Kidney epithelial cell (primary cell): ENCODE measurements at places on chromosomes 2 and 18. TPM values are rescaled to one million over a fixed set of nuclear protein-coding genes. Genes with fewer than 3 reads are reported as not detected.

The SUPT7L gene
- 25.6 and 36.3 TPM in 2 replicates for total RNA-seq

The CYP20A1 gene
- 24.9 and 28.2 TPM in 2 replicates for total RNA-seq

The FARSB gene
- total RNA-seq = 20.0 and 23.8 TPM in 2 replicates

The TEX261 gene
- 34.2 and 45.2 TPM in 2 replicates for total RNA-seq

The UGT1A3 gene
- total RNA-seq = not detected in 2 replicates

The NAGK gene
- total RNA-seq = 133 and 138 TPM in 2 replicates

The SKOR2 gene
- not detected in 2 replicates for total RNA-seq

The ABCG5 gene
- not detected in 2 replicates for total RNA-seq

The CCDC178 gene
- 0.08 TPM in 1 of 2 replicates, not detected in the other for total RNA-seq

The UGT1A10 gene
- not detected in 2 replicates for total RNA-seq

The GALNT5 gene
- 2.9 and 3.1 TPM in 2 replicates for total RNA-seq

The EXOC6B gene
- 21.8 and 29.7 TPM in 2 replicates for total RNA-seq

The MAB21L4 gene
- 2.1 and 2.5 TPM in 2 replicates for total RNA-seq

The POTEI gene
- not detected in 2 replicates for total RNA-seq

The DLX1 gene
- total RNA-seq = 0.17 TPM in 1 of 2 replicates, not detected in the other

The RGPD8 gene
- total RNA-seq = 6.5 and 7.7 TPM in 2 replicates

The CGREF1 gene
- total RNA-seq = 1.8 and 2.5 TPM in 2 replicates

The MAP3K19 gene
- total RNA-seq = not detected in 2 replicates

The TMEM169 gene
- 3.8 and 4.6 TPM in 2 replicates for total RNA-seq

The SLC9A2 gene
- total RNA-seq = 3.4 and 4.9 TPM in 2 replicates

The VWA3B gene
- total RNA-seq = not detected in 2 replicates

The HOXD4 gene
- total RNA-seq = 5.4 and 13.8 TPM in 2 replicates

GRCh38 chr18:66872277-66872676, 268.4 kb upstream of the CDH19 start:
- DNase-seq = no peak

- no peak for DNase-seq
Observed at GRCh38 chr2:216001216-216002100, 11.9 kb downstream of the MREG start.

- DNase-seq = no peak
Observed at GRCh38 chr2:69089998-69090397, 77.0 kb downstream of the ANTXR1 start.

DNA sequence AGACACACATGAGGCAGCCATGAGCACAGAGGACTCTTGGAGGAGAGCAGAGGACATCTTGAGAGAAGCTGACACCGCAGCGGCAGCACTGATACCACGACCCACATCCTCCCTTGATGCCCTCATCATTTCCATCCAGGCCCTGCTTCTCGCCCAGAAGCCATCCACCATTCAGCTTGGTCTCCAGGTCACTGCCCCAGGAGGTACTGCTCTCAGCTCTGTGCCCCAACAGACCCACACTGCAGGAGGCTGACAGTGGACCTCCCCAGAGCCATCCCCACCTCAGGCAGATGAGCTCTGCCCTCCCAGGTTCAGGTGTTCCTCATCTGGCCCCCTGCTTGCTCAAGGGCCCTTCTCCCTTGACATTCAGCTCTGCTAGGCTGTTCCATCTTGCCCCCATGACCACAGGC, 74.9 kb downstream of the ACKR3 start:
- DNase-seq = no peak

DNA sequence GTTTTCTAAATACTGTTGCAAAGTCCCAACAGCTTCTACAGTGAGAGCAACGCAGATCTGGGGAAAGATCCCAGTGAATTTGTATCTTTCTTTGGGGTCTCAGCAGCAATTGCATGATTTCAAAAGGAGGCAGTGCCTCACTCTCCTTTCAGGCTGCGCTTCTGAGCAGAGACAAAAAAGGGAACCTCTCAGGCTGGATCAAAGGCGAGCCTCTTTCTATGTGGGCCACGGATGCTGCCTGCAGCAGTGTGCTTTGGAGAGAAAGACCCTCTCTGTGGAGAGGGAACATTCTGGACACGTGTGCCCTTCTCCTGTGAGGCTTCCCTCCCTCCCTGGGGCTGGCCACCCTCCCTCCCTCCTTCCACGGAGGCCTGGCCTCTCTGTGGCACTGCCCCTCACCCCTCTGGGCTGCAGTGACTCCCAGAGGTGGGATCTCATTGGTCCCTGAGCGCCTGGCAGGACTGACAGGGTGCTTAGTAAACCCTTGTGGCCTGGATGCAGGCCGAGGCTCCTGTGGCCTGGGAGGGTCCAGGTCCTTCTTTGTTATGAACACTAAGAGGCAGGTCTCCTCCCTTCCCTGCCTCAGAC, 21.6 kb upstream of the PDIA6 start:
- no peak for DNase-seq

DNA sequence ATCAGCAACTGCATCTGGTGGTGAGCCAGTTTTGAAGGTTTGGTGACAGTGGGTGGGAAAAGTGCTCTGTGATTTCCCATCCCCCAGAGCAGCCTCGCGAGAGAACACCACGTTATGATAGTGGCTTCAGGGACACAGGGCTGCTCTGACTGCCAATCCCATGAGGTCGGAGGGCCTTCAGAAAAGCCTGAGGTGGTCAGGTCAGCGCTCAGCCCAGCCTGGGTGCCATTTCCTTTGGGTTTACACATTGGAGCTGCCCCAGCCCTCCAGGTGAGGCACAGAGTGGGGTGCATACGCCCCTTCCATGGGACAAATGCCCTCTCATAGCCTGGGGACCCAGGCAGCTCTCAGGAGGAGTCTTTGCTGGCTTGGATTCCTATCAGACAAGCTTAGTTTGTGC, 126.8 kb downstream of the KCTD1 start:
- no peak for DNase-seq

DNA sequence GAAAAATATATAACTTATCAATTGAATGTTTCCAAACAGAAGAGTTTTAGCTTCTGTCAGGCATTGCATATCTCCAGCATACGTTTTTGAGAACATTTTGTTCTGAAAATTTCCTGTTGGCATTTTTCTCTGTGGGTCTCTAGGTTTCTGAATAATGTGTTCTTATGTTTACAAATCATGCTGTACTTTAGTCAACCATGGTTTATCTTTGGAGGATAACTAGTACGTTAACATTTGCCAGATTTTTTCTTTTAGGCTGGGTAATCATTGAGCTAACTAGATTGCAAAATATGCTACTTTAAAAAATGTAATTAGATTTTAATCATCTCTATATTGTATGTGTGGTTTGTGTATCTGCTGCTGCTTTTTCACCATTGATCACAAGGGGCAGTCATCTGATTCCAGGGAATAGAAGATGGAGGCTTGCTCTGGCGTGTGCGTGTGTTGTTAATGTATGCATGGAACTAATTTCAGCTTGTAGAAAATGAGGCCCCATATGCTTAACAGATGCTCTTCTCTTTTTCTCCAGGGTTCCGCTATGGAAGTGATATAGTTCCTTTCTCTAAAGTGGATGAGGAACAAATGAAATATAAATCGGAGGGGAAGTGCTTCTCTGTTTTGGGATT, 21.3 kb downstream of the XRCC5 start:
- DNase-seq = no peak

- DNase-seq = no peak
Observed at GRCh38 chr2:104851291-104852089, 2.4 kb upstream of the POU3F3 start.

DNA sequence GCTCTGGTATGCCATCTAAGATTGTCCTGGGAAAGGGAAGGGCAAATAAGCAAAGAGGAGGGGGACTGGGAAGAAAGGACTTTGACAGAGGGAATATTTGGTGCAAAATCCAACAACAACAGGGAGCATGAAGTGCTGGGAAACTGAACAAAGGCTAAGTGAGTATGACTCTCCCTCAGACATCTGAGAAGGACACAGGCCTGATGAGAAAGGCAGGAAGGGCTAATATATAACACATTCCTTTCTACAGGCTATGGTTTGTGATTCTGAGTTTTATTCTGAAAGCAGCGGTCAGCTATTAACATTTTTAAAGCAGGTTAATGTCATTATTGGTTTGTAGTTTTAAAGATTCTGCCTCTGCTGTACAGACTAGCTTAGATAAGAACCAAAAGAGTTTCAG, 1579.5 kb downstream of the LRP1B start:
- peak; percentile 37 for DNase-seq

GRCh38 chr18:46293742-46294181, 189.6 kb downstream of the HAUS1 start:
- DNase-seq = no peak

GRCh38 chr2:3169106-3169870, 208.3 kb downstream of the EIPR1 start:
- peak; percentile 14 for DNase-seq

DNA sequence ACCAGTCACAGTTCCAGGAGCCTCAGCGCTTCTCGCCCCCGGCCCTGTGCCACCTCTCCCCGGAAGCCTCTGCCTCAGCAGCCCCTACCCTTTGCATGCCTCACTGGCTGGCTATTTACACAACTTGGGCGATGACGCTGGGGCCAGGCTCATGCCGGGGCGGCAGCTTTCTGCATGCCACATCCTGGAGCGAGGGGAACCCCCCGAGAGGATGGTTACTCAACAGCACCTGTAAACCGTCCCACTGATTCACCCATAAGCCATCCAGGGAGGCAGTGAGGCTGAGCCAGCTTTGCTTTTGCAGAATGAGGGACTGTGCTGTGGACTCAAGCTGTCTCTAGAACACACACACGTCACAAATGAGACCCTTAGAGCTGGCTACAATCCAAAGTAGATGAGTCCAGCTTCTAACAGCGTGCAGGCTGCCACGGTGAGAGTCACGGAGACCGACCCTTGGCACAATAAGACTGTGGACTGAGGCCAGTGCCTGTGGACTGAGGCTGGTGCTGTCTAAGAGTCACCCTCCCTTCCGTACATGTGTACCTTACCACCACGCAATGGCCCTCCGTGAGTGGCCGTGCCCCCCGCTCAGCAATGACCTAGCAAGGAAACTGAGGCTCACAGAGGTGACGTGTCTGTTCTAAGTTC, 45.6 kb upstream of the ODC1 start:
- DNase-seq = peak; percentile 99

DNA sequence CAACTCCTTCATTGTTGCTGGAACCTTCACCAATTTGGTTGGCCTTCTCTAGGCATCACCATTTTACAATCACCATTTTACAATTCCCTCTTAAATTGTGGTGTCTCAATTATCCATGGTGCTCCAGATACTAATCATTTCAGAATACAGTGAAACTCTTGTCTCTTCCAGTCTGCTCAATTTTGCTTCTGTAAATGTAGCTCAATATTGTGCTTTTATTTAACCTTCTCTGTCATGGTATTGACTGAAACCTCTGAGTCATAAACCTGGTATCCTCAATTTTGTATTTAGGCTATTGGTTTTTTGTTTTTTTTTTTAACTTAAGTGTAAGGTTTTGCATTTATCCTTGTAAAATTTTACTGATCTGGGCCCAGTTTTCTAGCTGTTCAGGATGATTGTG, 16.1 kb downstream of the STRADB start:
- DNase-seq = no peak

GRCh38 chr18:10006311-10006893, 92.6 kb downstream of the VAPA start:
- DNase-seq = no peak

DNA sequence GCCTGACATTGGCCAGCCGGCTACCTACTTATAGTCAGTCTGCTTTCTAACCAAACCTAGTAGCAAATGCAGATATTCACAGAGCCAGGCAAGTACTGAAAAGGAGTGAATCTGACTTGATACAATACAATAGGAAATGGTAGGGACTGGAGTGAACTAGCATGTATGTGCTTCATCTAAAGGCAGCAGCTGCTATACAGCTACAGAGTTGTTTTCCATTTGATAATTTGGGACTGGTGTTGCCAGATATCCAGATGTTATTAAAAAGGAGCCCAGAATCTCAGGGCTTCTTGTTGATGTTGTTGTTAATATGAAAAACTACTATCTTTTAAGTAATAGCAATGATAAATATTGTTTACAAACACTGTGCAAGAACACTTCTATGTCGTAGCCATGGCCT, 159.4 kb downstream of the BABAM2 start:
- no peak for DNase-seq

- DNase-seq = no peak
Observed at GRCh38 chr2:18009891-18010290, 131.4 kb downstream of the KCNS3 start.

DNA sequence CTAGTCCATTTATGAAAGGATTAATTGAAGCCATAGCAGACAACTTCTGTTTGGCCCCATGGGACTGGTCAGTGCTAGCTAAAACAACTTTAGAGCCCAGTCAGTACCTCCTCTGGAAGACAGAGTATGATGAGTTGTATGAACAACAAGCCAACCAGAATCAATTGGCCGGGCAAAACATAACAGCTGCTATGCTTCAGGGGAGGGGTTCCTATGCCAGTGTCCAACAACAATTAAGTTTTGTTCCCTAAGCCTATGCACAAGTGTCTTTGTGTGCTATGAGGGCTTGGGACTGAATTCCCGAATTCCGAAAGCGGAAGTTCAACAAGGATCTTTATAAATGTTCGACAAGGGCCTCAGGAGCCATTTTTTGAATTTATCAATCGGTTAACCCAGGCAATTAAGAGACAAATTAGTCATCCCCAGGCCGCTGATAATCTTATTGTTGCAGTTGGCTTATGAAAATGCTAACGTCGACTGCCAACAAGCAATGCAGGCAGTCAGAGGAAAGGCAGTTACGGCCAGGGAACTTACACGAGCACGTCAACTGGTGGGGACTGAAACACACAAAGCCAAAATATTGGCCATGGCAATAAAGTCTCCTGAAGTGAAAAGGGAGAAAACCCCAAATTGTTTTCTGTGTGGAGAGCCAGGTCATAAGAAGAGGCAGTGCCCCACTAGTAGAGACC, 57.9 kb downstream of the ZNF638 start:
- DNase-seq = no peak

- DNase-seq = no peak
Observed at GRCh38 chr2:176537932-176538331, 268.7 kb downstream of the MTX2 start.

GRCh38 chr2:118668431-118669424, 178.7 kb downstream of the EN1 start:
- DNase-seq = peak; percentile 73

DNA sequence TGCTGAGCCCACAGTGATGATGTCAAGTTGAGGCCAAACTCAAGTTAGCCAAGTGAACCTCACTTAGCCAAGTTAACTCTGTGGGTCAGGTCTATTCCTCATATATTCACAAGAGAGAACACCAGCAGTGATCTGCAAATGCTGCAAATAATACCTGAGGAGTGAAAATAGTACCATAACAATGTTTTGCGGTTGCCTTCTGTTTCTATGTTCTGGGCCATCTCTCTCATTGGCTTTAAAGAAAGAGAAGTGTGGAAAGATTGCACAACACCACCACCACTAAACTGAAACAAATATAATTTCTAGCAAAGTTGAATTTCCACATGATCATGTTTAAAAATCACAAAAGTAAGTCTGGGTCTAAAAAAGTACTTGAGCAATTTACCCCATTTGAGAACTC, 211.1 kb upstream of the GALNT5 start:
- DNase-seq = no peak

DNA sequence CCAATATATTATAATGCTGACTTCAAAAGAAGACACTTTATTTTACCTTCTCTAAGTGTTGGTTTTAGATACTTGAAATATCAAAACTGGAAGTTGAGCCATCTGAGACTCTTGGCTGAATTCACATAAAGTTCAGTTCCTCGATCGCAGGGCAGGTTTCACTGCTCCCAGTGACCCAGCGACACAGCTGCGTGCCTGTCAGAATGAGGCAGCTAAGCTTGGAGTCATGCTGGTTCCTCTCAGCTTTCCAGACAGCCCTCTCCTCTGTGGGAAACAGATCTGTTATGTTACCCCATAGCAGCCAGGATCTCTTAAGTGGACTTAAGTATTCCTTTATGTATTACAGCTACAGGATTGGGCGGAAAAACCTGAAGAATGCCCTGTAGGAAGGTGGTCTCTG, 142.8 kb upstream of the ALPP start:
- DNase-seq = no peak

GRCh38 chr18:1270081-1270480, 365.4 kb downstream of the ADCYAP1 start:
- no peak for DNase-seq

GRCh38 chr2:33848486-33848885, 249.4 kb upstream of the FAM98A start:
- DNase-seq = peak; percentile 9
